Liver (tissue), 10 donors: ENCODE measurements at places on chromosomes 3 and 15. TPM values are rescaled to one million over a fixed set of nuclear protein-coding genes. Genes with fewer than 3 reads are reported as not detected.

TMCO5A gene
- not detected for total RNA-seq

CFAP100 gene
- not detected for total RNA-seq

DNA sequence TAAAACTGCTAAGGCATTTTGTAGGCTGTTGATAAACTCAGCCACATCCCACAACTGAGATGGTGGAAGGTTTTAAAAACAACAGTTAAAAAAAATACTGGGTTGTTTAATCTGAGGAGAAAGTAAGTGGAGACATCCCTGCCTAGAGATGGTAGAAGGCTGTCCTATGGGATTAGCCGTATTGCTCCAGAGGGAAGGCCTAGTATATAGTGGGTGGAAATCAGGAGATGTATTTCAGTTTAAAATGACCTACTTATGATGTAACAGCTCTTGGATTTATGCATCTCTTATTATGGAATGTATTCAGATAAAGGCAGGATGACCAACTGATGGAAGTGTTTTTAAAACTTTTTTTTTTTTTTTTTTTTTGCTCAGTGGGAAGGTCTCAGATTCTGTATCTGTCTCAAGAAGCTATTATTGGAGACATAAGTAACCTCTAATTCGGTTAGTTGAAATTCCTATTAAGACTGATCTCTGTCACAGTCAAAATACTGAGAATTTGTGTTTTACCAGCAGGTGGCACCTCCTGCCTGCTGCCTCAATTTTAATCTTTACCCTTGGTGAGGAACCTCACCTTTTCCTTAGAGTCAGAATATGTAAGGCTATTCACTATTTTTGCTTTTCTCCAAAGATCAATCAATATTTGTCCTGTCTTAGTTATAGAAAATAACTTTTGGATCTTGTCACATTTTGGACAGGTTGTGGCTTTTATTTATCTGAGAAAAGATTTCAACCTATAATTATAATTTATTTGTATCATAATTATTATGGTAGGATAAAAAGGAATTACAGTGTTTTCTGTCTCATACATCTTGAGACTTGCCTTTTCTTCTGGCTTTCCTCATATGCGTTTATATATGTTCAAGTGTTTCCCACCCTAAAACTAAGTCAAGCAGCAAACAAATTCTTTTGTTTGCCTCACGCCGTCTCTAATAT lies 63.0 kb downstream of the VPS8 start:
- no peak for DNase-seq

GRCh38 chr3:61570813-61571212 lies 9.4 kb downstream of the PTPRG start:
- no peak for DNase-seq

DNA sequence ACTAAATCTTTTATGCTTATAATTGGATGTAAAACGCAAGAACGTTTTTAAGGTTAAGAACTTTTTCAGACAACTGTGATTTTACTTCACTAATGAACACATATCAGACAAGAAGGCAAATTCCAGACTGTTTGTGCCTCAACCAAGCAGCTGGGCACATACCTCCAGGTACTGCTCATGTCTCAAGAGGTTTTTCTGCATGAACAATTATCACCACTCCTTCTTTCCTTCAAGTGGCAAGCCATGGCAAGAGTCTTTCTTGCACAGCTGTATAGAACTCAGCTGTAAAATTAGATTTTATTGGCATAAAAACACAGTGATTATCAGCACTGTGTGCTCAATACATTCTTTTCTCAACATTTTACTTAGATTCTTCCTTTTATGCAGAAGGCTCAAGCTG lies 64.3 kb downstream of the FNDC3B start:
- DNase-seq = no peak

- DNase-seq = no peak
These were observed 16.7 kb upstream of the SH3GL3 start for GRCh38 chr15:83430441-83430840.

DNA sequence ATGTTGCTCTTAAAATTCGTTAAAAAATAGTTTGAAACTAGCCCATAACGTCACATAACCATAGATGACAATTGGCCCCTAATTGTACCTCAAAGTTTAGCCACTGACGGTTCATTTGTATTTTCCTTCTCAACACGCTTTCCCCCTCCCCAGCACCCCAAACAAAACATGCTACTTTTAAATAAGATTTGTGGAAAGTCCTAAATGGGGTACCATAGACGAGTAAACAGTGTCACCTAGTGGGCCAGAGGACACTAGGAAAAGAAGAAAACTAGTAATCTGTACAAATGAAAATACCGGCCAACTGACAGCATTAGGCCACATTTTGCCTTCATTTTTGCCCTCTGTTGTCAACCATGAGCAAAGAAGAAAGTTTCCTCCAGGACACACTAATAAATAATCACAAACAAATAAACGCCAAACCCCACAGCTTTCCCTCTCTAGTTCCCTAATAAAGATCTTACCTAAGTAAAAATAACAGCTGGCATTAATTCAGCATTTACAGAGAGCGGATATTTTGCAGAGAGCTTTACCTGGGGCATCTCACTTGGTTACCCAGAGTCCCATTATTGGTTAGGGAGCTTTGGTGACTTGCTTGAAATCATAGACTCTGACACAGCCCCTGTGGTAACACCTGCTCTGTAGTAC lies 175.1 kb upstream of the ATP11B start:
- no peak for DNase-seq
